ENCODE measurements at places on chromosomes 2 and 18.

- no peak for DNase-seq
Measured at GRCh38 chr18:911486-911885, 6.8 kb downstream of the ADCYAP1 start.

- no peak for DNase-seq
Measured at GRCh38 chr2:134402410-134402809, 148.5 kb downstream of the MGAT5 start.

- no peak for DNase-seq
Measured at GRCh38 chr2:28469947-28470535, 25.8 kb upstream of the PLB1 start.

DNA sequence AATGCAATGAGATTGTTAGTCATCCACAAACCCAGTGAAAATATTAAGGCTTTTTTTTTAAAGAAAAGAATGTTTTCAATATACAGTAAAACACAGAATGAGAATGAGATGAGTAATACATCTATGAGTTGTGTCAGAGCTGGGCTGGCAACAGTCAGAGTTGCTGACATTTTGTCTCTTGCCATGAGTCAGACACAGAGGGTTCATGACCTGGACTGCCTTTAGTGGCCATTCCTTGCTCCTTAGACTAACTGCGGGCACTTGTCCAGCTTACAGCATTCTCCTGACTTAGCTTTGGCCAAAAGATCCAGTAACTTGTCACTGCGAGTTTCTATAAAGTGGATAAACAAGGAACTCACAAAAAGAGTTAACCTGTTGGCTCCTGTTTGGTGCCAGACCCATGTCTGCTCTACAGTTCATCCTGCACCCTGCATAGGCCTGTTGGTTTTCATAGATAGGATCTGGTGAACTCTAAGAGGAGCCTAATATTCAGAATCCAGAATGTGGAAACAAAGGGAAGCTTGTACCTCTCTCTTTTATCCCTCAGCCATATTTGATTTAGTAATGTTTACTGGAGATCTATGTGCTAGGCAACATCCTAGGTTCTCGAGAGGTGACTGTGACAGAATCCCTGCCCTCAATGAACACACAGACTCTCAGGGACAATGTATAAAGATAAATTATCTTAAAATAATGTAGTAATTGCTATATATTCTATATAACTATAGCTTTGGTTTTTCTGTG, 391.5 kb upstream of the VWC2L start:
- no peak for DNase-seq

DNA sequence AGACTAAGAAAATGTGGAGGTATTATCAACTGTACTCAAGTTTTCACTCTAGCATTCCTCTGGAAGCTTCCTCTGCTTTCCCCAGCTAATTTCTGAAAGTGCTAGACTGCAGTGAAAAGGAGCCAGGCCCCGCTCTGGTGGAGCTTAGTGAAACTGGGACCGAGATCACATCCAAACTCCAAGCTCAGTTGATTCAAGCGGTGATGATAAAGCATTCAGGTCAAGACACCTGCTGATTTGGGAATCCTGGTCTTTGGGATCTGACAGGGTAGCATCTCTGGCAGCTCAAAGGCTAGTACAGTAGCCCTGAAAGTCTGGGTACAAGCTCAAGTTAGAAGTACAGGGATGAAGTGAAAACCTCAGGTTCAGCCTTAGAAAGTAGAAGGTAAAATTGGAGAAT, 120.2 kb upstream of the CRIM1 start:
- DNase-seq, result no peak

GRCh38 chr2:96176661-96177060, 31.4 kb upstream of the DUSP2 start:
- DNase-seq, result no peak

DNA sequence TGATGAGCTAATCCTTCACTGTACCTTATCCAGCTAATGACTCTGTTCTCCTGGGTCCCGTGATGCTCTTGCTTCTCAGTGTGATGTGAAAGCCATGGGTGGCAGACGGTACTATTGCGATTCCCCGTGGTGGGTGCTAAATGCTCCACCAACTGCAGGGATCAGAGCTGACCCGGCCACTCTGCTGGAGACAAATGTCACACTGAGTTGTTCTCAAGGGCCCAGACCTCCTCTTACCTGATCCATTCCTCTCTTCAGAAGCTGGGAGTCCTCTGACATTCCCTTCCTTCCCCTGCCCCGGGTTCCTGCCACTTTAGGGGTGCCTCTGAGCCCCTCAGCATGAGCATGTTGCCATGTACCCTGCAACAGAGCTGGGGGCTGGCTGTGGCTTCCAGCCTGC, 105.1 kb downstream of the MAPK4 start:
- DNase-seq, result no peak

DNA sequence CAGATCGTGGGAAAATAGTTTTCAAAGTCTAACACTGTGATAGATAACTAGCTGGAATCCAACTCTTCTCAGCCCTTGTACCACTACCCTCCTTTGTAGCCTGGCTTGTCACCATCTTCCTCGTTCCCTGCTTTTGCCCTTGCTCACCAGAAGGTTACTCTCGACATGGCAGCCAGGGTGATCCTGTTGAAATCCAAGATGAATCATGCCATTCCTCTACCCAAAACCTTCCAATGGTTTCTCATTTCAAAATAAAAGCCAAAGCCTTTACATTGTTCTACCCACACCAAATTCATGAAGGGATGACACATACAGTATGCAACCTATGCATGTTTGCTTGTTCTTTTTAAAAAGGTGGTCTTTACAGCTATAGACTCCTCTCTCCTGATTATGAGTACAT, 45.7 kb downstream of the STAT4 start:
- no peak for DNase-seq

DNA sequence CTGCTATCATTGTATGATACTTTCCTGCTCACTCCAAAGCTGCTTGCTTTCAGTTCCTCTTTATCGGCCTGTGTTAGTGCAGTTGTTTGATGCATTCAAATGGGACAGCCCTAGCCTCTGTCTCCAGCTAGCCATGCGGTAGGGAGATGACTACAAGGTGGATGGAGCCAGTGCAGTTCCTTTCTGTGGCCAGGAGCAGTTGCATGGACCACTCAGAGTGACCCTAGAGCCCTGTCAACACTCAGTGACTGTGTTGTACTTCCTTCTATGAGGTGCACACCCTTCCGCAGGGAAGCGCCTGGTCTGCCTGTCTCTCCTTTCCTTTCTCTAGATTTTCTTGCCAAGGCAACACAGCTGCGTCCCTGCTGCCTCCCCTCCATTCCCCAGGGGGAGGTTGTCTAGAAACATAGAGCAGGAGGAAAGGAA, 33.8 kb downstream of the KCNS3 start:
- DNase-seq, result peak; percentile 97

DNA sequence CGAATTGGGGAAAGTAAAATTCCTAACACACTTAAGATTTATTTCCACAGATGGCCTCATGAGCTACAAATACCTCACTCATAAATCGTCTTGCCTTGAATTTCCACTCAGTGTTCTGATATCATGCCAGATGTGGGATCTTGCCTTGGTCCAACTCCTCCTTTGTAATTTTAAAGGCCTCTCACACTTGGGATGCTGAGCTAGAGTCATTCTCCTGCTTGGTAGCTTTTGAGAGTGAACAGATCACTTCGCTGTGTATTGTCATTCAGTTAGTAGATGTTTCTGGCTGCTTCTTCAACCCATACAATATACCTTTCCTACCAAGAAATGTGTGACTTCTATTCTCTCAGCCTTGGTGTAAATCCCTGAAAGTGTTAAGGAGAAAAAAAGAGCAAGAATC, 309.2 kb downstream of the NRXN1 start:
- DNase-seq, result no peak

- DNase-seq, result no peak
Measured at GRCh38 chr2:212595036-212595654, 56.5 kb upstream of the ERBB4 start.

- no peak for DNase-seq
Measured at GRCh38 chr18:49910019-49910418, 96.7 kb upstream of the ACAA2 start.

Measured in NCI-H2171 (cell line).